Cardiac atrium fibroblast (primary cell): ENCODE measurements at places on chromosomes 2 and 18. TPM values are rescaled to one million over a fixed set of nuclear protein-coding genes. Genes with fewer than 3 reads are reported as not detected.

HOXD12 gene
- total RNA-seq, result not detected in 2 replicates

MAPK4 gene
- 0.16 TPM in 1 of 2 replicates, not detected in the other for total RNA-seq

TBR1 gene
- total RNA-seq, result not detected in 2 replicates

UGT1A8 gene
- total RNA-seq, result not detected in 2 replicates

POTEC gene
- total RNA-seq, result not detected in 2 replicates

CNRIP1 gene
- 16.8 and 24.1 TPM in 2 replicates for total RNA-seq

IL36A gene
- total RNA-seq, result not detected in 2 replicates

SKOR2 gene
- total RNA-seq, result not detected in 2 replicates

NOL4 gene
- total RNA-seq, result not detected in 2 replicates

C2orf80 gene
- not detected in 2 replicates for total RNA-seq

SH2D6 gene
- total RNA-seq, result not detected in 2 replicates

RUFY4 gene
- total RNA-seq, result not detected in 2 replicates

VIT gene
- 0.36 and 1.1 TPM in 2 replicates for total RNA-seq

TUBA3E gene
- total RNA-seq, result not detected in 2 replicates

SIGLEC15 gene
- total RNA-seq, result not detected in 2 replicates

EPHA4 gene
- total RNA-seq, result 0.72 and 6.8 TPM in 2 replicates

ESPNL gene
- under 0.01 and 0.16 TPM in 2 replicates for total RNA-seq

KLHL29 gene
- 5.2 and 6.2 TPM in 2 replicates for total RNA-seq
